ENCODE measurements at places on chromosomes 3 and 15. TPM values are rescaled to one million over a fixed set of nuclear protein-coding genes. Genes with fewer than 3 reads are reported as not detected.

DNA sequence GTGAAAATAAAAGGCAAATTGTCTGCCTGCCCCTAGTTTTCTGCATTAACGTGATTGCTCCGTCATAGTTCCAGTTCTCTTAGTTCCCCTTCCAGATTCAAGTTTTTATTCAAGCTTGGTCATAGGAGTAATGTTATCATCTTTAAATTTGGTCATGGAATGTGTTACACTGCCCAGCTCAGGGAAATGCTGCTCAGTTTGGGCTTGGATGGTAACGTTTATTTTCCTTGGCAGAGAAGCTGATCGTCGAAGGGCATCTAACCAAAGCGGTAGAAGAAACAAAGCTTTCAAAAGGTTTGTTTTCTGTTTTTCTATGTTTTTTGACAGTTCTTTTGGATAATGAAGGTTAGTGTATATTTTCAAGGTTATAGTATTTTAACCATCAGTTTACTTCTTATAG, 118.4 kb upstream of the FLNB start:
- H3K27ac ChIP-seq = no peak overlapping the region
- H3K4me1 ChIP-seq = no peaks in the 10 kb centered on the region
- peaks cover 16% of the 10 kb centered on the region for H3K36me3 ChIP-seq
- no peak for DNase-seq
- H3K4me3 ChIP-seq = no peak overlapping the region

DNA sequence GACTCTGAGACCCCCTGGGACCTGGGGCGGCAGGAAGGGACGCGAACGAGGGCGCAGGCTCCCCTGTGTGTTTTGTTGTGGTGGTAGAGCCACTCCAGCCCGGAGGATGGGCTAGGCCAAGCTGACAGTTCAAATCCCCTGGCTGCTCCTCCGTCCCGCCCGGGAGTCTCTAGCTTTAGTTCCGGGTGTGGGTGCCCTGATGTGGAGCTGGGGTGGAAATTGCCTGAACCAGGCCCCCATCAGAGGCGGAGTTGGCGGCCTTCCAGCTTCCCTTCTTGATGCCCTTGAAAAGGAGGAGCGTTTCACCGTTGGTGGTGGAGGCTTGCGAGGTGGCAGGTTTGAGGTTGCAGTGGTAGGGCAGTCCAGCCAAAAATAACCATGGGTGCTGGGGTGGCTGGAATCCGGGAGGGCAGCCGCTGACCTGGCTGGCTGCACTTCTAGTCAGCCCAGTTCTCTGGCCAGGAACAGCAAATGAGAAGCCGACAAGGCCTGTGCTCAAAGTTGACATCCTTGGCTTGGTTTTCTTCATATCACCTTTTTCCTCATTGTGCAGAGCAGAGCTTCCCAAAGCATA, 817 bp downstream of the CLK3 start:
- peaks cover 43% of the 10 kb centered on the region for H3K4me1 ChIP-seq
- H3K36me3 ChIP-seq = peaks cover 33% of the 10 kb centered on the region
- H3K4me3 ChIP-seq = peak overlapping the region; percentile 92
- H3K27me3 ChIP-seq = no peaks in the 10 kb centered on the region
- H3K27ac ChIP-seq = peak overlapping the region; percentile 97
- DNase-seq = peak; percentile 79

DNA sequence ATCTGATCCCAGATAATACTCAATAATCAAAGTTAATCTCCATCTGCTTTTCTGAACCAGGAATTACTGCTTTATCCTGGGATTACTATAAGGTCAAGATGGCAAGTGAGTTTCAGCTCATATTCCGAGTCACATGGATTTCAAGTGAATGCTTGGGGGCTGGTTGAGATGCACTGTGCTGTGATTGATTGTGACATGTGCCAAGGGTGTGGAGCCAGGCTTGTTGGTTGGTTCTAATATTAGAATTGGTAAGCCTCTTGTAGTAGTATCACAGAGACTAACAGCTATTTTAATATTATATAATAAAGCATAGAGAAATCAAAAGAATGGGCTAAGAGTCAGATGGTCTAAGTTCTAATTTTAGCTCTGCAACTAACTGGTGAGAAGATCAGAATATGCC, 74.2 kb upstream of the ICE2 start:
- no peak overlapping the region for H3K4me3 ChIP-seq
- no peak for DNase-seq
- H3K36me3 ChIP-seq = peaks cover 41% of the 10 kb centered on the region
- peak overlapping the region; percentile 17 for H3K27ac ChIP-seq

DNA sequence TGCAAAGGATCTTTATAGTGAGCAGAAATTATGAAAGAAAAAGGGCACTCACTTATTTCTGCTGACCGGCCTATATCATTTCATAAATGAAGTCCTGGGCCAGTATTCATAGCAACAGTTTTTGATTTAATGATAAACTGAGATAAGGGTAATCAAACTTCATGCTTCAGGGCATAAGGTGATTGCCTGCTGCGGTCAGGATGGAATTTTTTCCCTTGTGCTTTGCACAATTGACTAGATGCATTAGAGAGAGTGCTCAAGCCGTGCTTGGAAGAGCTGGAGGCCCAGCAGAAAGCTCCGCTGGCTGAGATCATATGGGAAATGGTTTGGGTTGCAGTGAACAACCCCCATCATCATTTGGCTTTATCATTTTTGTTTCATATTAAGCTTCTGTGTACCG, 10.4 kb downstream of the SEMA6D start:
- DNase-seq = no peak
- H3K36me3 ChIP-seq = no peaks in the 10 kb centered on the region
- no peak overlapping the region for H3K4me3 ChIP-seq
- no peaks in the 10 kb centered on the region for H3K4me1 ChIP-seq

DNA sequence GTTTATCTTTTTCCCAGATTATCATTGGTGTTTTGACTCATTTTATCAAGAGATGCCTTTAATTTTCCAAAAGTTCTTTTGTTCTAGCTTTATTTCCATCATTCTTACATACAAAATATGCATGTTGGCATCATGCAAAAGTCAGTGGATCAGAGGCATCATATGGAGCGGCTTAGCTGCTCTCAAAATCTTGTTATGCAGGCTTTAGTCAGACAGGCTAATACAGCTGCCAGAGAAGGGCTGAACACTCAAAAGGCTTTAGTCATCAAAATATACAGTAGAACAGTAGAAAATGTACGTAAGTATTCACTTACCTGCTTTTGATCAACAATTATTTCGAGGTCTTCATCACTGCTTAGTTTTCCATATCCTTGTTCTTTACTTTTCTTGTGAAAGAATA, 65.5 kb downstream of the PEX5L start:
- H3K36me3 ChIP-seq = peaks cover 14% of the 10 kb centered on the region
- DNase-seq = no peak
- peaks cover 39% of the 10 kb centered on the region for H3K4me1 ChIP-seq
- H3K27ac ChIP-seq = no peak overlapping the region
- no peak overlapping the region for H3K4me3 ChIP-seq

DNA sequence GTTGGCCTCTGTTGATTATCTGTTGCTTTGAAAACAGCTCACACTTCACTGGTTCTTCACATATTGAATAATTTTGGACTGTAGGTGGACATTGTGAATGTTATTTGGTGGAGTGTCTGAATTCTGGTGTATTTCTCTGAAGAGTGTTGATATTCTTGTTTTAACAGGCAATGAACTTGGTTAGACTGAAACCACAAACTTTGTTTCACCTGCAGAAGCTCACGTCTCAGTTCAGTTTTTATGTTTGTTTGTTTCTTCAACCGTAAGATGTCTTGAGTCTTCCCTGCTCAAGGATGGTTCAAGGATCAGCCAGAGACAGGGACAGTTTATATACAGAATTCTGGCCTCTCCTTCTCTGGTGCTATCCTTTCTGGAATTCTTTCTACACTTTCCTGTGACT, 43.6 kb downstream of the C3orf20 start:
- no peaks in the 10 kb centered on the region for H3K4me1 ChIP-seq
- H3K27me3 ChIP-seq = peaks cover 8% of the 10 kb centered on the region
- H3K36me3 ChIP-seq = no peaks in the 10 kb centered on the region
- no peak overlapping the region for H3K4me3 ChIP-seq

GRCh38 chr15:94230431-94230882, 904 bp upstream of the MCTP2 start:
- peak overlapping the region; percentile 84 for H3K4me3 ChIP-seq
- H3K27me3 ChIP-seq = no peaks in the 10 kb centered on the region
- no peak for DNase-seq
- H3K36me3 ChIP-seq = peaks cover 36% of the 10 kb centered on the region
- H3K27ac ChIP-seq = peak overlapping the region; percentile 92

DNA sequence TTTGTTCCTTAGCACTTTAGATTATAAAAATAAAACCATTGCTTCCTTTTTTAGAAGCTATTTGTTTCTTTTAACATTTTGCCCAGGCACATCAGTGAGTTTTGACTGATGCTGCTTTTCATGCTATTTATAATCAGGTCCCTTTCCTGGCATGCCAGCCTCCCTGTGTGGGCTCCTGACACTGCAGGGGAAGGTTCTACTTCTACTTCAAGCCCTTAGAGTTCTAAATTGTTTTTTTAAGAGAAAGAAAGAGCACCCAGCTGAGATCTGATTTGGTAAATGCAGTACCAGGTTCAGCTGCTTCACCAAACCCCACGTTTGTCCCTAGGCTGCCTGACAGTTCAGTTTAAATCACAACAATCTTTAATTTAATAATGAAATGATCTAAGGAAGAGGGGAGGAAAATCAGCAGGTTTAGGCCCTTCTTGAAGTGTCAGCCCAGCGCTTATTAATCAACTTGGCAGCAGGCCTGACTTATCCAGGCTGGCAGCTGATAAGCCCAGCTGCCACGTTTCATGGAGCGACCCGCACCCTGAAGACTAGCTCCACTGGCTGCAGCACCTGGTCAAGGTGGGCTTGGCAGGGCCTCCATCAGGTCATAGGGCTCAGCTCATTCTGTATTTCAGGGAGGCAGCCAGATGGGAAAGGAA, 29.0 kb downstream of the HGD start:
- H3K4me1 ChIP-seq = no peaks in the 10 kb centered on the region
- no peak overlapping the region for H3K4me3 ChIP-seq

- no peak for DNase-seq
- H3K27ac ChIP-seq = no peak overlapping the region
- no peaks in the 10 kb centered on the region for H3K4me1 ChIP-seq
- H3K36me3 ChIP-seq = no peaks in the 10 kb centered on the region
These were observed 943.2 kb downstream of the MCTP2 start for GRCh38 chr15:95174301-95175259.

DNA sequence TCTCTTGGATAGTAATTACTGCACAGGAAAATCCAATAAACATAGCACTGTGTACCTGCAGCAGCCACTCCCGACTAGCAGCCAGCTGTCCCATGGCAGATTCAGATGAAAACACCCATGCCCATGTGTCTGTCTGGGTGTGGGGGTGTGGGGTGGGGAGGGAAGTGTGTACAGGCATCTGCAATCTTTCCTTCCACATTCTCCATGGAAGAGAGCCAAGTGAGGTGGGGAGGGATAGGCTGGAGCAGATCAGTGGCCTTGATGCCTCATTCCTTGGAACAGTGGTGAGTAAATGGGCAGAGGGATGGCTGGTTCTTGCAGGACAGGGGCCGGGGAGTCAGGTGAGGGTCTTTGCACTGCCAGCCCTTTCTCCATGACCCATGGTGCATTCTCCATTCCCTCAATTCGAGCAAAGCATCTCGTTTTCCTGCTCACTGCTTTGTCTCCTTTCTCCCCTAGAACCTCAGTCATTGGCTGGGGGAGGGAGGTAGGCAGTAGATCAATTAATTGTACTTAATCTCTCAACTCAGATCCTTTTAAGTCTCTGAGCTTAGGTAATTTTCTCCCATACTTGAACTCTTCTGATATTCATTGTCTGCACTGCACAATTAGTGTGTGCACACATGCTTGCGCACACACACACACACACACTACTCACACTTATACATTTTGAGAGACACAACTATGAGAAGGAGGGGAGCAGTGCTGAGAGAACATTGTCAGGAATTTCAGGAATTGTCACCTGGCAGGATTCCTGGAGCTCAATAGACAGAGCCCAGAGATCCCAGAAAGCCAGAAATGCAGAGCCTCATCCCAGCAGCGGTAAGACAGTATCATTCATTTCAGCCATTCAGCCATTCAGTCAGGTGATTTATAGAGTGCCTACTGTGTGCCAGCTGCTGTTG, 31.9 kb downstream of the PDIA5 start:
- peaks cover 2% of the 10 kb centered on the region for H3K36me3 ChIP-seq
- no peak for DNase-seq
- H3K27ac ChIP-seq = no peak overlapping the region
- no peaks in the 10 kb centered on the region for H3K4me1 ChIP-seq
- no peak overlapping the region for H3K4me3 ChIP-seq
- H3K27me3 ChIP-seq = no peaks in the 10 kb centered on the region

DNA sequence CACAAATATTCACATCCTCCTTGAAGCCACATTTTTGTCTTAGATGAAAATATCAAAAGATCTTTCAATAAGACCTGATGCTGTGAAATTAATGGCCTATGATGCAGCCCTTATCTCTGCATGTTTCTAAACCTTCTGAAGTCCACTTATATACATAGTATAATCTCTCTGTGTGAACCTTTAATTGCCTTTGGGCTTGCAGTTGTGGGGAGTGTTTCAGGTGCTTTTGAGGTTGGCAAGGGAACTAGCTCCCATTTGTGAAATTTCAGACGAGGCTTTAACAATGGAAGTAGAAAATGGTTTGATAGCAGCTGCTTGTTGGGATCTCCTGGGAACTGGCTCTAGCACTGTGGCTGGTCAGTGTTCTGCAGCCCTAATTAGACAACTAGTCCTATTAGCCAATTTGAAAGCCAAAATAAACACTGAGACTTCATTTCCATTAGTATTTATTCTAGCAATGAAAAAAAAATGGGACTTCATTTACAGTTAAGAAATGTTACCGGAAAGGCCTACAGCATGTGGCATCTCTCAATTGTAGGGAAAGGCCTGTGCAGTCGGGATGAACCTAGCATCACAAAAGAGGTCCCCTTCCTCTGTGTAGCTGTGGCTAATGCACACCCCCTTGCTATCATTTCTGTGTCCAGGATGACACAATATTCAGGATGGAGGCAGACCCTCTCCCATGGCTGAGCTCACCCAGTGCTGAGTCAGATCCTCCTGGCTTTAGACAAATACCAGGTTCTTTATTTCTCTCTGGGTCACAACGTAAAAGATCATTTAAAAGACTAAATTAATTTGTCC, 140.7 kb upstream of the TRIM42 start:
- H3K27ac ChIP-seq = no peak overlapping the region
- DNase-seq = no peak
- H3K4me1 ChIP-seq = no peaks in the 10 kb centered on the region
- H3K4me3 ChIP-seq = no peak overlapping the region
- H3K36me3 ChIP-seq = no peaks in the 10 kb centered on the region
- H3K27me3 ChIP-seq = no peaks in the 10 kb centered on the region

DNA sequence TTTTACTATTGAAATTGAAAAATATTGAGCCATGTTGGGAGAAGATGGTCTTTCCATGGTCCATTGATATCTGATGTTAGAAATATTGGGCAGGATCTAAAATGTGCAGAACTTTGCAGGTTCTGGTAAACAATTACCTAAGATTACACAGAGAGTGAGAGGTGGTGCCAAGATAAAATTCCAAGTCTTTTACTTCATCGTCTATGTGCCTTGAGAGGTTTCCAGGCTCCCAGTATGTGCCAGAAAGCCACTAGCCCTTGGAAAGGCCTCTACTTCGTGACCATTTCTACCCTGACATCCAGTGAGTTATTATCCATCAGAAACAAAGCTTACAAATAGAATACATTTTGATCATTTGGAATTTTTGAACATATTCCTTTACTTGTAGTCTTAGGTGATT, 27.6 kb downstream of the CD200 start:
- DNase-seq = no peak
- peaks cover 4% of the 10 kb centered on the region for H3K36me3 ChIP-seq
- H3K27ac ChIP-seq = no peak overlapping the region
- H3K4me1 ChIP-seq = peaks cover 31% of the 10 kb centered on the region
- no peak overlapping the region for H3K4me3 ChIP-seq

The CORO2B gene
- not detected for total RNA-seq

The KLHL40 gene
- not detected for total RNA-seq

The RASGRP1 gene
- total RNA-seq = 143 TPM

The ZNF80 gene
- total RNA-seq = 5.5 TPM

The GOLGA6L10 gene
- total RNA-seq = 0.91 TPM

The CLSTN2 gene
- total RNA-seq = 0.07 TPM
